Uterus (tissue), 4 donors: ENCODE measurements at places on chromosomes 7 and 10. TPM values are rescaled to one million over a fixed set of nuclear protein-coding genes. Genes with fewer than 3 reads are reported as not detected.

SEC23IP gene
- 70.9 TPM for total RNA-seq

PIP gene
- total RNA-seq = not detected

- DNase-seq = no peak
Observed at GRCh38 chr10:37667736-37668135, 189.7 kb downstream of the ZNF248 start.

DNA sequence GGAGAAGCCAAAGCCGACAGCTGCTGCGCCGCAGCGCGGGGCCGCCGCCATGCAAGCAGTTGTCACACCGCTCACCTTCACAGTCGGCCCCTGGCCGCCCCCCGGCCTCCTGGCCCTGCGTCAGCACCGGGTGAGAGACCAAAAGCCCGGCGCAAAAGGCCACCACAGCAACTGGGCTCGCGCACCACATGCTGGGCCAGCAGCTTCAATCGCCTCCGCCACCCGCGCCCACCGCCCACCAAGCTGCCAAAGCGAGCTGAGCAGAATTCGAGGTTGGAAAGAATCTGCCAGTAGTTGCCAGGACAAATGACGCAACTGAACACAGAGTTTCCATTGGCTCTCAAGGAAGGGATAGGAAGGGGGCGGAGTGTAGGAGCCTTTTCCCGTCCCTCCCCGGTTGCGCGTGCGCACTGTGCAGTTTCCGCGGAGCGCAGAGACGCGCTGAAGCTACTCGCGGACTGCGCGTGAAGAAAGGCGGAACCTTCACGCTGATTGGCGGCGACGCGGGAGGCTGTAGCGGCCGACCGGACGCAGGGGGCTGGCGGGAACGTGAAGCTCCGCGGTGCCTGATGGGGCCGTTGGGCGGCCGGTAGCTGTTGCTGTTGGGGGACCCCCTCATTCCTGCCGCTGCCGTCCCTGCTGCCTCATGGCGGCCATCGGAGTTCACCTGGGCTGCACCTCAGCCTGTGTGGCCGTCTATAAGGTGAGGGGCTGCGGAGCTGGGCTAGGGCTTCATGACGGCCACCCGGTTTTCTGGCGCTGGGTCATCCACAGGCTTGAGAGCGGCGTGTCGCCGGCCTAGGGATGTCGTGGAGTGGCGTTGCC is at the start of the genes CDNF, HSPA14 and MSANTD7:
TSS of gene CDNF (minus strand) at position 281 of the 825 bp plus-strand sequence. CDS start at position 190, 91 bp downstream.
TSS of gene HSPA14 (plus strand) at position 550 of the 825 bp plus-strand sequence. CDS start at position 647, 97 bp downstream.
TSS of gene MSANTD7 (plus strand) at position 550 of the 825 bp plus-strand sequence. CDS start 3,979 bp downstream, outside the sequence.
- DNase-seq = peak; percentile 99

GRCh38 chr7:111561654-111561903 is 713 bp downstream of the IMMP2L start:
- DNase-seq = no peak

DNA sequence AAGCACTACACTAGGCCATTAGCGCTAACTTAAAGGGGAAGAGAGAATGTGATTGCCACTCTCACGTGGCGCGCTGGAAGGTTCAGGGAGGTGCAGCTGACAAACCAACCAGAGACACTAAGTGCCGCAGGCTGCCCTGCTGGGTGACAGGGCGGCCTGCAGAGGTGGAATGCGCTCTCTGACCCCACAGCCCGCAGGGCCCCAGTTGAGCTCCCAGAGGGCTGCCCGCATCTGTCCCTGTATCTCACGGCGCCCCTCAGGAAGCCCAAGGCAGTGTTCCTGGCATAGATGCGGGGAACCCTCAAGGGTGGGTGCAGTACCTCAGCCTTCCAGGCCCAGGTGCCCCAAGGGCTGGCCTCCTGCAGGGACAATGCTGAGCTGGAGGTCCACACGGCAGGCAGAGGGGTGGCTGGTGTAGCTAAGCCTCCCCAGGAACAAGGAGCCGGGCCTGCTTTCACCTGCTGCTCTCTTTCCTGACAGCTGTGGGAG is 66.6 kb downstream of the CALML3 start:
- no peak for DNase-seq

DNA sequence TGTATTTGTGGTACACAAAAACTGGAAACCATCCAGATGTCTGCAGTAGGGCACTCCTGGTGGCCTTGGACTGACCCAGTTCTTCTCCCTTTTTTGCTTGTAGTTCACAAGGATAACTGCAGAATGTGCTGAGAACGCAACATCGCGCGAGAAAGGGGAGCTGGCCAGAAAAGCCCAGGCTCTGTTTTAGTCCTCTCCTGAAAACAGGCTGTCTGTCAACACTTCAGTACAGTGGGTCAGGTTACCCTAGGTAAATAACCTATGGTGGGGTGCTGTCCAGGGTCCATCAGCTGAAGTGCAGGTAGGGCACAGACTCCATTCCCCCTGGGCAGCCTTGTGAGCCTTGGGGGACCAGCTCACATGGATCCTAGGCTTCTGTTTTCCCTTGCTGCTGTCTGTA is 495.8 kb downstream of the MDFIC start:
- DNase-seq = no peak

GRCh38 chr7:81740403-81740802 is 29.4 kb downstream of the HGF start:
- DNase-seq = no peak

DNA sequence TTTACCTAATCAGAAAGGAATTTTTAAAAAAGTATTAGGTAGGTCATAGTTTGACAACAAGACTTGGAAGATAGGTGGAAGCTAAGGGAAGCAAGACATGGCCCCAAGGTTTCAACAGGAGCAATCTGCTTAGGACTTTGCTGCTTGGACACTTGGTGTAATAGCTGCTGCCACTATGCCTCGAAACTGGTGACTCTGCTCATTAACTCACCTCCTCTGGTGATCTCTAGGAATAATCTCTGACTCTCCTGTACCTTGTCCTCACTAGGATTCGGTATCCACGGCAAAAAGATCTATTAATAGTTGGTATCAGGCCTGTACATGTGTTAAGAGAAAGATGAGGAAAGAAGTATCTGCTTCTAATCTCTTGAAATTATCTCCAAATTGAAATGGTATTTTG is 53.1 kb downstream of the PTEN start:
- no peak for DNase-seq

DNA sequence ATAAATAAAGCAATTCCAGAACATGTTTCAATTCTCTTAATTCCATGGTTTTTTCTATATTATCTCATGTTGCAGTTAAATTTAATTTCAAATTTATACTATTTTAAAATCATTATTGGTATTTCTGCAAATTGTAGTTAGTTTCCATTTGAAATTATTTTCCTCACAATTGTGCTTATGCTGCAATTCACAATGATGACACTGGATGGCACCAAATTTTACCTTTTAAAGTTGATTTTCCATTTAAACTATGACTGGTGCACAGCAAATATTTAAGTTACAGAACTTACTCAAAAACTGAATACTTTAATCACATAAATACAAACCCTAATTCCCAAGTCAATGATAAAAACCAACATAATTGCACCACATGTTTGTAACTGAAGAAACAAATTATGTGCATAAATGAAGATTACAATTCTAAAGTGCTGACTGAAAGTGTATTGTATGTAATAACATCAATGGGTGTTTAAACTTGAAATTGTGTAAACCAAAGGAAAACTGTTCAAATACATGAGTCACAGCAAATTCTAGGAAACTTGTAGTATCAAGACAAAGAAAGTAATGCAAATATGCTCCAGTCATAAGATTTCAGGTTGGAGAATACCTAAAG is 75.3 kb upstream of the AASS start:
- DNase-seq = no peak

DNA sequence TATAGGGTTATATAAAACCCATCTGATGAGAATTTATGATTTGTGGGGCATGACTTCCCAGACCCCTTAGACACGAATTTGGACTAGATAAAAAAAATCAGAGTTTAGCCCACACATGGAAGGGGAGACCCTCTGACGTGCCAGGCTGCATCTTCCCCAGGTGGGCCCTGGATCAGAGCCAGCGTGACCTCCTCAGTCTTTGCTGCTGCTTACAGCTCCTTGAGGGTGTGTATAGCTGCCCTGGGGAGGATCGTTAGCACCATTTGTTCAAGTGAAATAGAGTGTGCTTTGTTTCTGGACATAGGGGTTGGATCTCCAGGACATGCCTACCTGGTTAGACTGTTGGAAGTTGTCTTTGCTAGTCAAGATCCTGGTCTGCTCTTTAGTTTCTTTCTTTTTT is 54.2 kb downstream of the DOCK1 start:
- DNase-seq = no peak

- DNase-seq = no peak
Observed at GRCh38 chr10:121428867-121429266, 169.4 kb downstream of the FGFR2 start.

DNA sequence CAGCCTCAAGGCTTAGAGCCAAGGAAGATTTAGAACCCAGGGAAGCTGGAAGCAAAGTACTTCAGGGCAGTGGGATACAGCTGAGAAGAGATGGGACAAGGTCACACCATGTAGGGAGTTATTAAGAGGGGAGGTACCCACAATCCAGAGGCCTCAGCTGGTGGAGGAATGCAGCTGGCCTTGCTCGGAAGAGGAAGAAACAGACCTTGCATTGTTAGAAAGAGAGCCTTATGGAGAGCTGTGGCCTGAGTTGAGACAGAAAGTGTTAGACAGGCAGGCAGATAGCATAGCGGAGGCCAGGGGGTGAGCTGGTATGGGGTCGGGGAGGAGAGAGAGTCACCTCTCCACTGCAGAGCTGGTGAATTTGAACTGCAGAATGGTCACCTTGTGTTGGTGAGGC is 173.1 kb downstream of the JCAD start:
- DNase-seq = no peak

- DNase-seq = no peak
Observed at GRCh38 chr7:80923211-80923612, 4.4 kb upstream of the SEMA3C start.
